Kidney glomerular epithelial cell (primary cell): ENCODE measurements at places on chromosomes 7 and 10.

DNA sequence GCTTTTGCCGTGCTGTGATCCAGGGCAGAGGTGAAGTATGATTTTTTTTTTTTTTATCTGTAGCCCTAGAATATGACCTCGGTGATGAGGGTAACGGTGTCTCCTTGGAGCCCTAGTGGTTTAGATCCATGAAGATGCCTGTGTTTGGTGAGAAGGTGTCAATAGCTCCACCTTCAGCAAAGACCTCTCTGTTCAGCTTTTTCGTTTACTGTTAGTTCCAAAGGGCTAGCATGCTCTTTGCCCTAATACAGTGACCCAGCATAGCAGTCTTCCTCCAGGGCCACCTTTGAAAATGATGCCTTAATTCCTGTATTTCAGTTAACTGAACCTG is 746 bp upstream of the MRPS16 start:
- DNase-seq, result no peak

DNA sequence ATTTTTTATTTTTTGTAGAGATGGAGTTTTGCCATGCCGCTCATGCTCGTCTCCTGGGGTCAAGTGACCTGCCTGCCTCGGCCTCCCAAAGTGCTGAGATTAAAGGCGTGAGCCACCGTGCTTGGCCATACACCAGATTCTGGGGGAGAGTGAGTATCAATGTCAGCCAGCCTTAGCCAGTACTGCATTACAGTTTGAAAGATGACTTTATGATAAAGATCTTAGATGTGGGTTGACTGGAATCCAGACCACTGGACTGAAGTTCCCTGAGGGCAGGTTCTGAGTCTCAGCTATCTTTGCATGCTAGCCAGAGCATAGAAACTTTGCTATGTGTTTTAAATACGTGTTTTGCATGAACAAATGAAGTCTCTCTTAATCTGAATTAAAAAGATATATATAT is 117.2 kb upstream of the EFCAB10 start:
- DNase-seq, result no peak

GRCh38 chr7:131293018-131293417 is 34.7 kb upstream of the MKLN1 start:
- DNase-seq, result no peak

DNA sequence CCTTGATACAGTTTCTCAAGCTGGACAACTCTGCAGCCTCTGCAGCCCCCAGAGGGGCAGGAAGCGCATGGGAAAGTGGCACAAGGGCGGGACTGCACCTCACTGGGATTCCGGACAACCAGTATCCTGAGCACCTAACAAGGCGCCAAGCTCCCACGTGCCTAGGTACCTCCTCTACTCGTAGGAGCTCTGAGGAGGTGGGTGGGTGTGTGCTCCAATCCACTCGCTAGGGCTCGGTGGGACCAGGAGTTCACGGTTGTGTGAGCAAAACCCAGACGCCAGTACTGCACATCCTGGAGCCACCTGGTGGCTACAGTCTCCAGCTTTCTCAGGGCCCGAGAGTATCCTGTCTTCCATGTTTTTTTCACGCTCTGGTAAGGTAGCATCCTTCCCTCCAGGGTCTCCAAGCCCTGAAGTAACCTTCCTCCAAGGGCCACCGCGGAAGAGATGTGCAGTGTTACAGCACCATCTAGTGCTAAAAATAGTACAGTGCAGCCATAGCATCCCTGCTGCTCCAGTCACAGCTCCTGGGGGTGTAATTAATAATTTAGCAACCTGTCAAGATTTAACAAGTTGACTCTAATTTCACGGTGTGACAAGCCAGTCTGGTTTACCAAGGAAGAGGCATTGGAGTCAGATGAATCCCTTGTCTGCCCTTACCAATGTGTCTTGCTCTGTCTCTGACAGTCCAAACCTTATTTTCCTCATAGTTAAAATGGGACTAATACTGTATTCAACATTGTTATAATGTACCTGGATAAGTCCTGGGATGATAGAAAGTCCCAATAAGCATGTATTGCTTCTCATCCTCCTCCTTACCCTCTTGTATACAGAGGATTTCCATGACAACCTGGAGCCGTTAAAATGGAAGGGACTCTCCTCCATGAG is 70.4 kb downstream of the HERPUD2 start:
- peak; percentile 12 for DNase-seq

DNA sequence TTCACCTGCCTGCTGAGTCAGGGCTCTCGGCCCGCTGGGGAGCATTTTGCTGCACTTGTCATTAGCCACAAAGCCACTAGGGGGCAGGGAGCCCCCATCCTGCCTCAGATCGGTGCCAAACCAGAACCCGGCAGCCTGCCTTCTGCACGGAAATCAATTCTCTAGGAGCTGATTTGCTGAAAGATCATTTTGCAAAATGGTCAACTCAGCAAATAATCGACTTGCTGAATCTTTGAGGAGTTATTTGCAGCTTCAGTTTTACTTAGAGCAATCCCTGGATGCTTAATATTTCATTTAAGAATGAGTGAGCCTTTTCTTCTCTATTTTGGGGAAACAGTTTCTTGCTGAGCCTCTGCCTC is 1.7 kb upstream of the GIMAP8 start:
- DNase-seq, result peak; percentile 27

DNA sequence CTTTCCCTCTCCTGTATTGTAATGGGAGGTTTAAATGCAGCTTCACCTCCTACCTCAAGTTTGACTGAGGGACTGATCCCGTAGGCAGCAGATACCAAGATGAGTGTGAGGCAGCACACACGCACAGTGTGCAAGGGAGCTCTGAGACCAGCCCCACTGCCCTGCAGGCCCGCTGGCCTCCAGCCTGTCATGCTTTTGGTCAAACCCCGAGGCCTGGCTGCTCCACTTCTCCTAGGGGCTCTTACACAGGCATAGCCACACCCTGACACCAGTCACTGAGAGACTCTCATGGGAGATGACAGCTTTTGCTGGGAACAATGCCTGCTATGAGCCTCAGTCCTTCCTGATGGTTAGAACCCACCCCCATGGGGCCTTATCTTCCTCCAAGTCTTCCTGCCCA is 27.6 kb downstream of the DRGX start:
- no peak for DNase-seq

DNA sequence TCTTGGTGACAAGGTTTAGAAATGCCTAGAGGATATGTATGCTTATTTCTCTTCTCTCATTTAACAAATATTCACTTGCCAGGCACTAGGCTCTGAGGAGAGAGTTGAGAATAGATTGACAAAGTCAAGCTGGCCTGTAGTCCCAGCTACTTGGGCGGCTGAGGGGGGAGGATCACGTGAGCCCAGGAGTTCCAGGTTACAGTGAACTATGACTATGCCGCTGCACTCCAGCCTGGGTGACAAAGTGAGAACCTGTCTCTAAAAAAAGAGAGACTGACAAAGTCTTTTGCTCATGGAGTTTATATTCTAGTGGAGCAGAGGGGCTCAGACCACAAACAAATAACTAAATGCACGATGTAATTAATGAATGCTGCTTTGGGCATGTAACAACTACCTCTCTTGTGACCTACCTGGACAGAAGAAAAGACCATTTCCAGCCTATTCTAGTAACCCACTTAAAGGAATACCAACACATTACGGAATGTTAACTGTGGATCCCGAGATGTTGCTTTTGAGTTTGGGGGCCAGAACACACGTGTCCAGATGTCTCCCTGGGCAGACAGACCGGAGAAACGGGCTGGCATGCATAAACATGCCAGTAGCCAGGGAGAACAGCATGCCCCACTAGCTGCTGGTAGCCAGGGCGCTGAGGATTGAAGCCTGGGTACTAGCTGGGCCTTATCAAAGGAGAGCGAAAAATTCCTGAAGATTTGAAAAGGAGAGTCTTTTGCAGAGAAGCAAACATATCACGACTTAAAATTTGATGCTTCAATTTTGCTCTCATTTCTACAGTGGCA is 2.6 kb upstream of the BMPR1A start:
- DNase-seq, result no peak

DNA sequence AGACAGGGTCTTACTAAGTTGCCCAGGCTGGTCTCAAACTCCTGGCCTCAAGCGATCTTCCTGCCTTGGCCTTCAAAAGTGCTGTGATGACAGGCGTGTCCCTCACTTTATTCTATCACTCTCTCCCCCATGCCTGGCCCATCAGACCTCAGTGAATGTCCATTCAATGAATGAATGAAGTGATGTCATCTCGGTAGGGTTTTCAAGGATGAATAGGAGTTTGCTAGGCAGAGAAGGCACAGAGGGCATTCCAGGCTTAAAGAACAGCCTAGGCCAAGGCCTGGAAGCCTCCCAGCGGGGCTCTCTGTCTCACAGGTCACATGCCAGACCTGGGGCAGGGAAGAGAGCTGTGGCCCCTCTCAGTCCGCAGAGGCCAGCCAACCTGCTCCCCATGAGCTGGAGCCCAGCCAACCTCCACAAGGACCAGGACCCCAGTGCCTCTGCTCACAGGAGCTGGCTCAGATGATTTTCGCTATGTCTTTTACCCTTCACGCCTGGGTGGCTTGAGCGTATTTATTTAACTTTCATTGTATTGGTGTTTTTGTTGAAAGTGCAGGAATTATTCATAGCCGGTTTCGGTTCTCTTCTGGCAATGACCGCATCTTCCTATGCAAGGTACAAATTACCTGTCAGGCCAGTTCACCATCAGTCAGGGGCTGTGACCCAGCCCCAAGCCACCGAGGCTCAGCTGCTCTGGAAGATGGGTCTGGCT is 11.8 kb upstream of the TNRC18 start:
- no peak for DNase-seq

DNA sequence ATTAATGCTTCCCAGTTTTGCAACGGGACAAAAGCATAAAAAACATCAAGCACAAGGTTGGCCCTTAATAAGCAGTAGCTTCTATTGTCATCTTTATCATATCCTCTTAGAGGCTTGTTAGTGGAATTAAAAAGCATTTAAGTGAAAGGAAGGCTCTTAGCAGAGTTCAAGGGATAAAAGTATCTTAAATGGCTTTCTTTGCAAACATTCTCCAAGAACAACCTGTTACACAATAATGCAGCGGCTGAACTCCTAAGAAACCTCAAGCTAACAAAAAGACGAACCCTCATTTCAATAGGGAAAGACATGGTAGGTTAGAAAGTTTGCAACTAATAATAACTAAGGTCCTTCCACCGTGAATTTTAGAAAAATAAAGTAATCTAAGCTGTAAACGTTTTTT is 82.1 kb downstream of the MPP7 start:
- no peak for DNase-seq

DNA sequence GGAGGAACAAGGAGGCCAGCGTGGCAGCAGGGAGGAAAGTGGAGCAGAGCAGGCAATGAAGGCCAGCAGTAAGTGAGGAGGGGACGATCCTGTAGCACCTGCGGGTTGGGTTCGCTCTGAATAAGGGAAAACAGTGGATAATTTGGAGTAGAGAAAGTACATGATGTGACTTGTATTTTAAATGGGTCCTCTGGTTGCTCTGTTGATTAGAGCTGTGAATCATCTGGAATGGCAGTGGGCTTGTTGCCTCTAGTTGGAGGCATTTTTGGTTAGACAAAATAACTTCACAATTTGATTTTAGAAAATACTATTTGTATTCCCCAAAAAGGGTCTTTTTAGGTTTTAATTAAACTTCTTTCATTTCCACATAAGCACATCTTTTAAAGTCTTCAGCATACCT is 277.4 kb downstream of the ARL4A start:
- no peak for DNase-seq

DNA sequence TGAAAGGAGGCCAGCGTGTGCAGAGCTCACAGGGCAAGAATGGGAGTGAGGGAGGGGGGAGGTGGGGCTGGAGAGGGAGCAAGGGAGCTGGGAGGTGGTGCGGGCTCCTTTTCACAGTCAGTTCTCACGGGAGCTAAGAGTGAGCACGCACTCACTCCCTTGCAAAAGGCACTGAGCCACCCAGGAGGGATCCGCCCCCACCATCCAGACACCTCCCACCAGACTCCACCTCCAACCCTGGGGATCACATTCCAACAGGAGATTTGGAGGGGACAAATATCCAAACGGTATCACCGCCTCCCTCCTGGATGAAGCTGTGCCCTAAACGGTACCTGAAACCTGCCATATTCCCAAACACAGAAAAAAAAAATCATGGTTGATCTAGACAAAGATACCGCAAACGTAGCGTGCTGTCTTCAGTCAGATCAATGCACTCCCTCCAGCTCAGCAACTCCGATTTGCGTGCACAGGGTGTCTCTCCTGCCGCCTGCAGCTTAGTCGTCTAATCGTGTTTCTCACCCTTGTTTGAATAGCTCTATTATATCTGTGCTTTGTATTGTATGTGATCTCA is 20.3 kb upstream of the PRKAG2 start:
- no peak for DNase-seq

GRCh38 chr7:95491634-95492314 is 6.0 kb downstream of the ASB4 start:
- DNase-seq, result peak; percentile 80

DNA sequence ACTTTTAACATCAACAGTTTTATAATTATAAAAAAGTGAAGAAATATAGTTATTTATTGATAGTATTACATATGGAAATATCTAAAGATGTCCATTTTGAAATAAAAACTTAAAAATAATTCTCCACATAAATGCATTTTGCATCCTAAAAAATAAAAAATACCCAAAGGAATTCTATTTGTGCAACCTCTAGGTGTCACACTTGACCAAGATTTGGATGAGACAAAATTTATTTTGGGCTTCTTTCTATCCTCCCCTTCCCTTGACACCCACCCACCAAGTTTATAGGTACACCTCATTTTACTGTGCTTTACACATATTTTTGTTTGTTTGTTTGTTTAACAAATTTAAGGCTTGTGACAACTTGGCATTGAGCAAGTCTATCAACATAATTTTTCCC is 3.3 kb upstream of the THSD7A start:
- DNase-seq, result no peak

DNA sequence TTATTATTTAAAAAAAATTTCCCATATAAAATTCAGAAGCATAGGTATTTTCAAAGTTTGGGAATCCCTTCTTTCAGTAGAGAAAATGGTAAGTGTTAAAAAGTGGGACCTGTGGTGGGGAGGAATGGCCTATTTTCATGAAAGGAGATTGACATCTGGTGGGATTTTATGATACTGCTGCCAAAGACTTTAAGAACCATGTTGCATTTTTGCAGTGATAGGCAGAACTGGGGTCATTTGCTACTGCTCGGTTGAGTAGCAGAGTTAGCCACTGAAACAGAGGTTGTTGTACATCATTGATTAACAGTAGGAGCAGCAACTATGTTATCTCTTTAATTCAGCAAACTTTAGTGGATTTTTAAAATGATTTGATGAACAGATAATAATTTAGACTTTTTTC is 4.4 kb downstream of the BICC1 start:
- peak; percentile 83 for DNase-seq

GRCh38 chr10:126122881-126123280 is 226.5 kb downstream of the FANK1 start:
- DNase-seq, result no peak

DNA sequence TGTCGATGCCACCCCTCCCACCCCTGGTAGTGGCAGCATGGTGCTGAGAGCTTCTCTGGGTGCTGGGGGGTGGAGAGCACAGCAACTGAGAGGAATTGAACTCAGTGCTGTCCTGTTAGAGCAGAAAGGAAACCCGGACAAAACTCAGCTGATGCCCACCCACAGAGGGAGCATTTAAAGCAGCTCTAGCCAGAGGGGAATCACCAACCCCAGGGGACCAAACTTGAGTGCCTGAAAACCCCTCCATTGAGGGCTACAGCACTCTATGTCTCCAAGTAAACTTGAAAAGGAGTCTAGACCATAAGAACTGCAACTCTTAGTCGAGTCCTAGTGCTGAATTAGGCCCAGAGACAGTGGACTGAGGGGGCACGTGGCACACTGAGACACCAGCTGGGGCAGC is 16.8 kb upstream of the FOXI2 start:
- no peak for DNase-seq

- no peak for DNase-seq
Measured at GRCh38 chr7:6520163-6520981, 30.9 kb downstream of the GRID2IP start.
